ENCODE measurements at places on chromosomes 12 and 14.
A peak's percentile ranks its signal among the peaks of the same experiment; 100 is the strongest.

DNA sequence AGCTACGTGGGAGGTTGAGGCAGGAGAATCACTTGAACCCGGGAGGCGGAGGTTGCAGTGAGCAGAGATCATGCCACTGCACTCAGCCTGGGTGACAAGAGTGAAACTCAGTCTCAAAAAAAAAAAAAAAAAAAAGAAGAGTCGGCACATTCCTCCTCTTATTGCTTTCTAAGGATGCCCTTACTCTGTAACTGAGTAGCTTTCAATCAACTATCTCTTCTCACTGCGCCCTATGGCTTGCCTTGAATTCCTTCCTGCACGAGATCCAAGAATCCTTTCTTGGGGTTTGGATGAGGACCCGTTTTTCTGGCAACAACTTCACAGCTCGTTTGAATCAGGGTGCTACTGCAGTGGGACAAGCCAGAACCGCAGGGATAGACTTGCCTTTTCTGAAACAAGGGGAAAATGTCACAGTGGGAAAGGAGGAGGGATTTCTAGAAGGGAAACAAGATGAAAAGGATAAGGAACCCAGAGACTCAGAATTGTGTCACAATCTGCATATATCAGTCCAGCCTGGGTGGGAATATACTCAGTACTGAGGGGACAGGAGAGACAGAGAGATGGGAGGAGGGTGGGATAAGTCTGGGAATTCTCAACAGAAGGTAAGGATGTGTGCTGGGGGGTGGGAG is 16.1 kb upstream of the RND1 start:
- no peak for DNase-seq

DNA sequence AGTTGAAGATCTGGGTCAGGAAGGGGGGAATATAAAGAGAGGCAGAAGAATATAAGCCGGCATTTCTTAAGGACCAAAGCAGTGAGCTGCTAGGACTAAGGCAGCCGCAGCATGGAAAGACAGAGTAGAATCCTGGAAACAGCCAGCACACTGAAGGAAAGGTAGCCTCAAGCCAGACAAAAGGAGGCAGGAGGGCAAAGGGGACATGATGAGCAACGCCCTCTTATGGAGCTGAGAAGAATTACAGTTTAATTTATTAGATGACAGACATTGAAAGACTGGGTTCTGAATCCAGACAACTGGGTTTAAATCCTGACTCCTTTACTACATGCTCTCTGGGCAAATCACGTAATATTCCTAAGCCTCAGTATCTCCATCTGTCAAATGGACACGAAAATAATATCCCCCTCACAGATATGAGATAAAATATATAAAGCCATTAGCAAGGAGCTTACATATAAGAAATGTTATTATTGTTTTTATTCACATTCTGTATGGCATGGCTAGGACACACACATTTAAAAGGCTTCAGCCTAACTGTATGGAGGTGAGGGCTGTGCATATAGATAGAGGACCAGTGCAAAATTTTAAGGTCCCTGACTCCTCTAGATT is 8.1 kb upstream of the PCED1B start:
- no peak for DNase-seq

GRCh38 chr12:79162147-79162772 is 297.7 kb downstream of the SYT1 start:
- DNase-seq: no peak

- no peak for DNase-seq
Measured at GRCh38 chr14:47555333-47555732, 120.1 kb downstream of the MDGA2 start.

GRCh38 chr12:67920413-67920812 is 68.8 kb upstream of the IFNG-AS1 start:
- DNase-seq: no peak

DNA sequence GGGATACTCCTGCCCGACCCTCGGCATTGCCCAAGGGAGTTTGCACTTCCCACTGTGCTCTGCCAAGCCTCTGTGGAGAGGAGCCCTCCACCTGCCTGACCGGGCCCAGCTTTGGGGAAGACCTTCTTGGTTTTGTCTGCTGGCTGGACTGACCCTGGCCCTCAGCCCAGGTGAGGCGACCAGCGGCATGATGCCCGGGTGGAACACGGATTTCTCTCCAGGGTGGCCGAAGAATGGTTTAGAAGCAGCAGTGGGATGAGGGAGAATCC is 15.6 kb downstream of the ZBTB42 start:
- no peak for DNase-seq

GRCh38 chr12:9725213-9725870 is 7.6 kb downstream of the CLECL1 start:
- DNase-seq: no peak

GRCh38 chr12:125381373-125381772 is 316.1 kb downstream of the AACS start:
- no peak for DNase-seq

DNA sequence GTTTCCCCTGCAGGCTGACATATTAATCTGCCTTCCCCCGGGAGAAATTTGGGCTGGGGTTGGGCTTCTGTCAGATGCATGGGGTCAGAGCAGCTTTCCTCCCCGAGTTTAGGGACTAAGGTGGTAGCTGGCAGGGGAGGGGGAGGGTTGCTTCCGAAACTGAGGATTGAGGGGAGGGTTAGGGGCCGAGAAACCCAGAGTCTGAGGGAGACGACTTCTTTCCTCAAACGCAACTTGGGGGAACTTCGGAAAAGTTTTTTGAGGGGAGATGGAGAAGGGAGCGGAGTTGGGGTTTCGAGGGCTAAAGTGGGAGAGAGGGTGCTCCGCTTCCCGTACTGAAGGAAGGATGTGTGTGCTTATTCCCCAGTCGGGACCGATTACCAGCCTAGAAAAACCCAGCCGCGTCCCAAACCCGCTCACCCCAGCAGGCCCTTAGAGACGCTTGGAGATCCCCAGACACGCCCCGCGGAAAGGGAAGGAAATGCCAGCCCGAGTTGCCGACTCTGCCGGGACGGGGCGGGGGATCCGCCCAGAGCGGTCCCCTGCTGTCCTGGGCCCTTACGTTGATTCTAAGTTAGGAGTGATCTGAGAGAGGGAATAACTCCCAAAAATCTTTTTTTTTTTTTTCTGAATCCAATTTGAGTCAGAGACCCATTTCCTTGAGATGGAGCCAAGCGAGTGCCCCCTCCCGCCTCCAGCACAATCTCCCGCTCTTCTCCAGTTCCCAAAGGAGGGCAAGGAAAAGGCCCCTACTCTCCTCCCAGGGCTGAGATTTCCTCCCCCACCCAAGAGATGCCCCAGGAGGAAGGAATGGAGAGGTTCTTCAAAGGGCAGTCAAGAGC is 61.9 kb downstream of the SMUG1 start:
- no peak for DNase-seq

DNA sequence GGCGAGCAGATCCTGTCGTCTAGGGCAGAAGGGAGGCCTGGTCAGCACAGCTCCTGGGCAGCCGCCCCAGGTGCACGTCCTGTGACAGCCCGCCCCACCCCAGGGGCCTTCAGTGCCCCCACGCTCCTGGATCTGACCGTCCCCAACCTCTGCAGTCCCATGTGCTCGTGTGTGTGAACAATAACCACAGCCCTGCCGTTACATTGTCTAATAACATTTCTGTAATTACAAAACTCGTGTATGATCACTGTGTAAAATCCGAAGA is 39.8 kb downstream of the CHGA start:
- DNase-seq: no peak

GRCh38 chr12:49580572-49581535 is 12.9 kb upstream of the MCRS1 start:
- DNase-seq: peak; percentile 31

GRCh38 chr14:74841230-74842207 is 34.4 kb downstream of the PROX2 start:
- no peak for DNase-seq

- DNase-seq: no peak
Measured at GRCh38 chr12:130929363-130929762, 24.3 kb upstream of the ADGRD1 start.

DNA sequence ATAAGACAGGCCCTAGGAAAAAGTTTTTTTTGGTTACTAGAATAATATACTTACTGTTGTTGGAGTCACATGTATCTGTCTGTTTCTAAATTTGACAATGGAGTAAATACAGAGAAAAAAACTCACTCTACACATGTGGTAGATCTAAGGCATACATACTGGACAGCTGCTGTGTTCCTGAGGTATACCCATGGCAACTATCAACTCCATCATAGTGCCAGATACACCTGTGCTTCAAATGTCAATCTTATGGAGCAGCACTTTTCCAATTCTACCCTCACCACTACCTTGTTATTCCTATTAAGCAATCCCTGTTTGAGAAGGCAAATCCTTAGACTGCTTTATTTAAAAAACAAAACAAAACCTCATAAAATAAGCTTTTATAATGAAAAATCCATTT is 3.3 kb downstream of the ZCRB1 start:
- DNase-seq: no peak

DNA sequence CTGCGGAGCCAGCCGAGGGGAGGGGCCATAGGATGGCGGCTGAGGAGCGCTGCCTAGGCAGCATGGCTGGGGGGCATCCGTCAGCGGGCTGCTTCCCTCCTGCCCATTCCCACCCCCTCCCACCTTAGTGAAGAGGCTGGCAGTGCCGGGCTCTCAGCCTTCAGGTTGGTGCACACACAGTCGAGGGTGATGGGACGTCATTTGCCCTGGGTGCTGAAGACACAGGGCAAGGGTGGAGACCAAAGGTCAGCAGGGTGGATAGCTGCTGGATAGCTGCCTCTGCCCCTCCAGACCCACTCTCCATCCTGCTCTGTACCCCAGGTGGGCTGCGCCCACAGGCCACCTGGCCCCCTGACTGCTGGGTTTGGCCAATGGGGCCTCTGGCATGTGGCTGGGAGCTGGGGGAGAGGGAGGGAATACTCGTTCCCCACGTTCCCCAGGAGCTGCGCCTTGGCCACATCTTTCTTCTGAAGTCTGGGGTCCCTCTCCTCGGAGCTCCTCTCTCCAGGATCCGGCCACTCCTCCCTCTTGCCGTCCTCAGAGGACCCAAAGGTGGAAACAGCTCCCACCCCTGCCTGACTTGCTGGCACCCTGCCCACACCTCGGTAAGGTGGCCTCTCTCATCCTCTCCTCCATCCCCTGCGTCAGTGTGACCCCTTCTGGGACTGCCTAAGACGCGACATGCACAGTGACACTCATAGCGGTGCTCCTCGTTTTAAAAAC is 11.2 kb upstream of the CDC42BPB start:
- DNase-seq: no peak

DNA sequence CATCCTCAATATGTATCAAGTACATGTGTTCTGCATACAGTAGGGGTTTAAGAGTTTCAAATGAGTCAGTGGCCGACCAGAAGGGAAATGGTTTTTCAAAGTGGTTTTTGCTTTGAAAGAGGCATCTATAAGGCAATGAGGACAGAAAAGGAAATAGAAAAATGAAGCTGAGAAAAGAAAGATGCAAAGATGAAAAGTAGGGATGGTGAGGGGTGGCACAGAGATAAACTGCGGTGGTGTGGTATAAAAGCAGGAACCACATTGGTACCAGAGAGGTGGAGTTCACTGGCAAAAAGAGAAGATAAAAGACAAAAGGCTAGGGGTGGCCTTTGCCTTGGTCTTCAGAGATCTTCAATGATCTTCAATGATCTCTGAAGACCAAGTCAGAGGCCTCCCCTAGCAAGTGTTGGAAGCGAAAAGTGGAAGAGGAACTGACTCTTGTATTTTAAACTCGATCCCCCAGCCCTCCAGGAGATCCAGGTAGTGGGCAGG is 144.0 kb upstream of the KRR1 start:
- DNase-seq: no peak

- DNase-seq: no peak
Measured at GRCh38 chr14:95237958-95238340, 80.6 kb upstream of the DICER1 start.

GRCh38 chr14:95524706-95525512 is 8.5 kb upstream of the SYNE3 start:
- DNase-seq: no peak

DNA sequence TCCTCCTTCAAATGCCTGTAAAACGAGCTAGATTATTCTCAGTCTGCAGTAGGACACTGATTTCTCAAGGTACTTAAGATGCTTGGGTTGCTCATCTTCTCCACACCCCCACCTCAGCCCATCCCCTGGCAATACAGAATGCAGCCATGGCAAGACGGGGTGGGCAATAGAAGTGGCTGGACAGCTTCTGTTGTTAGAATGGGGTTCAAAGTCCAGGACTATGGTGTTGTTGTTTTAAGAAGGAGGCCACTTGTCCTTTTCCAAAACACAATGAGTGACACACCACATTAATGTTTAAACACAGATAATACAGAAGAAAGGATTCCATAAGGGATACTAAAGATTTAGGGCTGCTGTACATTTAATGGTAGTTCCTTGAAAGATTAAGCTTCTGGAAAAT is 188.9 kb upstream of the BCL2L14 start:
- DNase-seq: no peak

- no peak for DNase-seq
Measured at GRCh38 chr14:20612403-20612802, 21.2 kb upstream of the RNASE12 start.

- DNase-seq: peak; percentile 84
Measured at GRCh38 chr12:102960766-102961465, 3.4 kb downstream of the ASCL1 start.

- no peak for DNase-seq
Measured at GRCh38 chr12:59088673-59089072, 168.4 kb upstream of the LRIG3 start.

DNA sequence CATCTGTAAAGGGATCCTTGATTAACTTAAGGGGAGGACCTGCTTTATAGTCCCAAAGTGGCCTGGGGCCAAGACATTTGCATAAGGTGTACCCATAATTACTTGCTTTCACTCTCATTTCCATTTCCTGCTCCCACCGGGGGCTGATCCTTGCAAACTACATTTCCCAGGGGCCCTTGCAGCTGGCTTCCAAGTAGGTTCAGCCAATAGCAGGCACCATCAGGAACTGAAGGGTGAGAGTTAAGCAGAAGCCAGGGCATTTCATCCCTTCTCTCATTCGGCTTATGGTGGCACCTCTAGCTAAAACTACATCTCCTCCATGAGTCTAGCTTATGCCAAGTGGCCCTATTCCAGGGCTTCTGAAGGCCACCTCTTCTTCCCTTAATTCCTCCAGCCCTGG is 88.8 kb downstream of the CCDC60 start:
- peak; percentile 74 for DNase-seq

- DNase-seq: no peak
Measured at GRCh38 chr12:79454338-79454843, 236.4 kb downstream of the PAWR start.

DNA sequence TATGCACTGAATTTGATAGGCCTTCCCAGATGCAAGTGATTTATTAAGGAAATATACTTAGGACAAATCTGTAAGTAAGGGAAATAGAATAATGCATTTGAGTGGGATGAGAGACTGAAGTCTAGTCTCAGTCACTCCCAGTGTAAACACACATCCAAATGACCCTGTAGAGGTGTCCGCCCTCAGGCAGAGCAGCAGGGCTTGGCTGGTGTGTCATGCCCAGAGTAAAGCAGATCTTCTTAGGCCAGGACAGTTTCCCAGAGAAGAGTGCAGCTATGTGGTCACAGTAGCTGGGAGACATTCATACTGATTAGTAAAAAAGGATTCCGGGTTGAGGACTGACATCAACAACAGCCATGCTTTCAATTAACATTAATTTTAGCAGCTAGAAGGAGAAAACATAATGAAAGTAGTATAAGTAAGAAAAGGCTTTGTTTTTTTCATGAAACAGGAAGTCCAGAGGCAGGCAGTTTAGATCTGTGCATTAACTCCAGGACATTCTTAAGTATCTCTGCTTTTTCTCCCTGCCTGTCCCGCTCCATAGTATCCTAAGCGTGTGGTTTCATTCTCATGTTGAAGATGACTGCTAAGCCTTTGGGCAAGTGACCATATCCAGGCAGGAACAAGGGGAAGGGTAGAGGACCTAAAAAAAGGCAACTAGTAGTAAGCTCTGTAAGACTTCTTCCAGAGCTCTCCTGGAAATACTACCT is 35.7 kb downstream of the CNTN1 start:
- DNase-seq: no peak

Measured in NCI-H2029 (cell line).